Activated CD8-positive, alpha-beta memory T cell treated with anti-CD3 and anti-CD28 coated beads, Interleukin-2, amount 10 ng/mL, durations not matched to agents 7 days and 5 days (primary cell): ENCODE measurements at places on chromosomes 6 and 20. TPM values are rescaled to one million over a fixed set of nuclear protein-coding genes. Genes with fewer than 3 reads are reported as not detected.

DNA sequence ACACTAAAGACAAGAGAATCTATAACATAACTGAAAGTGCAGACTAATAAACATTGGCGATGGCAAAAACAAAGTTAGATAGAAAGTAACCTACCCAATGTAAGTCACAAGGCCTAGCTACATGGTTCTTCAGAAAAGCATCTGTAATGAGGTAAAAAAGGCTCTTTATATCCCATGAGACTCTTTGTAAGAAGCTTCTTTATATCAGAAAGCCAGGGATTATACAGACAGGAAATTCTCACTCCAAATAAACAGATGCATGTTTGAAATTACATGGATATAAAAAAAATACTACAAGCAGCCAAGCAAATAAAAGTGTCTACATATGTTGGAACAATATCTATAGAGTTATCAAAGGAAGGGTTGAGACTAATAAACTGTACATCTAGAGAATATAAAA, 284.9 kb upstream of the NRSN1 start:
- no peak for DNase-seq

E2F3 gene
- 31.1 TPM for total RNA-seq

DNA sequence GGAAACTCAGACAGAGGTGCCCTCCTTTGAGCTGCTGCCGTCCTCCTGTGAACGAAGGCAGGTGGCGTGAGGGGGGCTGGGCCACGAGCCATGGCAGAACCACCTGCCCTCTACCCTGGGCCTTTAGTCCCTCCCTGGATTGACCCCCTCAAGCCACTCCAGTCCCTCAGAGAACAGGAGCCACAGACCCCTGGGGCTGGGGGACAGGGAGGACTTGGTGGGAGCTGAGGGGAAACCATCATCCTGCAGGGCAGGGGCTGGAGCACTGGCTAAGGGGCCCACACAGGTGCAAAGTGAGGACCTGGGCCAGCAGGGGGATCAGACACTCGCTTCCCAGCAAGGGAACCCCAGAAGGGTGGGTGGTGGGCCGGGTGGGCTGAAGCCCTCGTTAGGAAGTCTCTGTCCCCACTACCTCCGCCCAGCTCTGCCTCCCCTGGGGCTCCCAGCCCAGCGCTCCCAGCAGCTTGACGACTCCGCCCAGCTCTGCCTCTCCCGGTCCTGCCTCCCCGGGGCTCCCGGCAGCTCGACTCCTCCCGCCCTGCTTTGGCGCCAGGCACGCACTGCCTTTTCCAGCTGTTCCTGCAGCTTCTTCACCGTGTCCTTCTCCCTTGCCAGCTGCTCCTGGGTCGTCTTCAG, 44.4 kb downstream of the DSTN start:
- peak; percentile 38 for DNase-seq

DNA sequence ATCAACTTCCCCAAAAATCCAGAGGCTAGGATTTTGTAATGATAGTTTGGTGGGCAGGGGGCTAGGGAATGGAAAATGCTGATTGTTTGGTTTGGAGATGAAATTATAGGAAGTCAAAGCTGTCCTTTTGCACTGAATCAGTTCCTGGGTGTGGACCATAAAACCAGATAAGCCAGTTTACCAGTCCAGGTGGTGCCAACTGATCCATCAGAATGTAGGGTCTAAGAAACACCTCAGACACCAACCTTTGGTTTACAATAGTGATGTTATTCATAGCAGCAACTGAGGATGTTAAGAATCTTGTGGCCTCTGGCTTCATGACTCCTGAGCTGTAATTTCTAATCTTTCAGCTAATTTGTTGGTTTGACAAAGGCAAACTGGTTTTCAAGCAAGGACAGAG, 496.6 kb upstream of the EPHA7 start:
- DNase-seq: no peak

- no peak for DNase-seq
Measured at GRCh38 chr6:16168858-16169257, 40.0 kb downstream of the MYLIP start.

DNA sequence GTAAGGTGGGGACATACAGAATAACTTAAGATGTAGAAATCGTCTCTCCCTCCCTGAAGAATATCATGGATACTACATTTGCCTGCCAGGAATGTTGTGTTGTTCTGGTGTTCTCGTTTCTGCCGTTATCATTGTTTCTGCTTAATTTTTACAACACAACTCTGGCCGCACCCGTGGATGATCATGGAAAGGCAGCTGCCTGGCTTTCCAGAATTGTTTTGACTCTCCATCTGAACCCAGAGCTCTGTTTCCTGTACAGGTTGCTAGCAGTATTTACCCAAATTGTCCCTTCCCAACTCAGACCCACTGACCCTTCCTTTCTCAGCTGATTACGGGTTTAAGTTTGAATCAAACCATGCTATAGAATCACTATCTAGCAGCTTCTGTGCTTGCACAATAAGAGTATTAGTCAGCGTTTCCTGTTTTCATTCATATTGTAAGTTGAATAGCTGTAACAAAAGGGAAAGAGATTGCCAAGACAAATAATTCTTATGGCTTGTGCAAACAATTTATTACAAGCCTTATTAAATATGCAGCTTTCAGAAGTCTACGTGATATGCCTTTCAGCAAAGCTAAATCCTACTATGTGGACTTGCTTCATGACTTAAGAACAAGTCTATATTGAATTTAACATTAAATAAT, 139.0 kb downstream of the MTHFD1L start:
- no peak for DNase-seq

DNA sequence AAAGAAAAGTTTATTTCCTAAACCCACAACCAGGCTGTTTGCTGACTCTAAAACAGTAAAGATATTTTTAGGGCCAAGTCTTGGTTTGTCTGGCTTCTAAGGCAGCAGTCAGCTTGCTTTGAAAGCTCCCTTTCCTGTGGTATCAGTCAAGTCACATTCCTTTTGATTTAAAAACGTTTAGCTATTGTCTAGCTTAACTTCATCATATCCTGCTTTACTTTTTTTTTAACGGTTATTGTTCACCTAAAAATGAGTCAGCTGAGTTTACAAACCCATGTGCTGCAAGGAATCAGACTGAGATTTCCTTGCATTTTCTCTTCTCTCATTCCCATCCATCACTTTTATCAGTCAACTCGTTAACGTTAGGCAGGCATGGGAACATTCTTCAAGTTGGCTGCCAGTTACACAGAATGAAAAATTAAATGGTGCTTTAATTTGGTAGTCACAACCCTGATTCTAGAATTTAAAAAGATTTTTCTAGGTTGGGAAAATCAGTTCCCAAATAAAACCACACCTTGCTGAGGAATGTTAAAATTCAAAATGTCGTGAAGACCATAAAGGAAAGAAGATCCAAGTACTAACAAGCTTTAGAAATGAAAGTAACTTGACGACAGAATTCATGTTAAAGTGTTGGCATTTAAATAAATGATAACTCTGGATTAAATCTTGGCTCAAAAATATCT, 45.9 kb downstream of the ELOVL5 start:
- DNase-seq: no peak

DNA sequence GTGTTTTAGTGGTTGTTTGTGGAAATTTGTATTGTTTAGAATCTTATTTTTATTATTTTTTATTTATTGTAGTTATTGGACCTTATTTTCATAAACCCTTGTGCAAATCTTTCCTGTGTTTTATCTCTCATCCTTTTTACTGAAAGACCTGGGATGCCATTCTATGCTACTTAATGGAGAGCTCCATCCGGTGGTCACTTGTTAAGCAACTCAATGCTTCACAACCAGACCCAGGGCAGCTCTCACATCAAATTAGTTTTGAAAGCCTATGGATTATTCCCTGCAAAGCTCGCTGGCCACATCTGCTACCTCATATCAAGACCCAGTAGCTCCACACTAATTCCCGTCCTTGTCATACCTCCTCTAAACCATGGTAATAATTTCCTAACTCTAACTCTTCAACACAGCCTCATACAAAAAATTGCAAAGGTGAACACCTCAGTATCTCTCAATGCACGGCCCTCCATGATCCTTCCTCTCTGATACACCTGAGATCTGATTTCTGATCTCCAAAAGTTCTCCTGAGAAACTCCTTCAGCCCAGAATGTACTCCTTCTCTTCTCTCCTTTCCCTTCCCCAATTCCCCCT, 296.6 kb upstream of the MANEA start:
- DNase-seq: no peak

GRCh38 chr6:42093582-42094329, 43.4 kb downstream of the TAF8 start:
- DNase-seq: no peak

DNA sequence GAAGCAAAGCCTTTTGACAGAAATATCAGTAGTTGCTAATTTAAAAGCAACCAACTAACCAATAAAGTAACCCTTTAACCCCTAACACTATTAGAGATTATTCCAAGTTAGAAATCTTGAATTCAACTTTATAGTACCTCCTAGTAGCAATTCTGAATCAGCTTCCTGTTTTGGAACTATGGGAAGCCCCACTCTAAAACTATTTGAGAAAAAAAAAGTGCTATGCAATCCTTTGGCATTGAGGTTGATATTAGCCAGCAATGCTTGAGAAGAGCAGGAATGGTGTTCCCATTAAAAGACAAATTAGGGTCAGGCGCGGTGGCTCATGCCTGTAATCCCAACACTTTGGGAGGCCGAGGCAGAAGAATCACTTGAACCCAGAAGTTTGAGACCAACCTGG, 306.2 kb upstream of the ZFP64 start:
- no peak for DNase-seq

OVOL2 gene
- not detected for total RNA-seq

MYB gene
- total RNA-seq: 47.0 TPM

- DNase-seq: no peak
Measured at GRCh38 chr20:4060064-4060795, 44.9 kb upstream of the RNF24 start.

BCKDHB gene
- total RNA-seq: 13.9 TPM

CYP21A2 gene
- 0.15 TPM for total RNA-seq

DNA sequence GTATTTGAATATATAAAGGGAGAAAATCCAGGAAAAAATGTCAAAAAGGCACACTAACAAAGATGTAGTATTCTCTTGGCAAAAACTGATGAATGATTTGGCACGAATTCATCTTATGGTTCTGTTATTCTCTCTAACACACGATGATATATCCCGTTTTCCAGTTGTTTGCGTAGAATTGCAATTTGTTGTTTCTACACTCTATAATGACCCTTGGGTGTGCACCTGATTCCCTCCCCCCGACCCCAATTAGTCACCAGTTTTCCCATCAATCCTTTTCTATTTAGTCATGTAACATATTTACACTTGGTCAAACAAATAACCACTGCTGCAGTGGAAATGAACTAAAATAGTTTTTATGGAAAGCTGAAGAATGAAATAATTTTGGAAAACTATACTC, 1.5 kb upstream of the ARID1B start:
- DNase-seq: no peak

- no peak for DNase-seq
Measured at GRCh38 chr6:6820641-6821238, 232.2 kb downstream of the LY86 start.

FOXS1 gene
- not detected for total RNA-seq

OXT gene
- total RNA-seq: not detected

DNA sequence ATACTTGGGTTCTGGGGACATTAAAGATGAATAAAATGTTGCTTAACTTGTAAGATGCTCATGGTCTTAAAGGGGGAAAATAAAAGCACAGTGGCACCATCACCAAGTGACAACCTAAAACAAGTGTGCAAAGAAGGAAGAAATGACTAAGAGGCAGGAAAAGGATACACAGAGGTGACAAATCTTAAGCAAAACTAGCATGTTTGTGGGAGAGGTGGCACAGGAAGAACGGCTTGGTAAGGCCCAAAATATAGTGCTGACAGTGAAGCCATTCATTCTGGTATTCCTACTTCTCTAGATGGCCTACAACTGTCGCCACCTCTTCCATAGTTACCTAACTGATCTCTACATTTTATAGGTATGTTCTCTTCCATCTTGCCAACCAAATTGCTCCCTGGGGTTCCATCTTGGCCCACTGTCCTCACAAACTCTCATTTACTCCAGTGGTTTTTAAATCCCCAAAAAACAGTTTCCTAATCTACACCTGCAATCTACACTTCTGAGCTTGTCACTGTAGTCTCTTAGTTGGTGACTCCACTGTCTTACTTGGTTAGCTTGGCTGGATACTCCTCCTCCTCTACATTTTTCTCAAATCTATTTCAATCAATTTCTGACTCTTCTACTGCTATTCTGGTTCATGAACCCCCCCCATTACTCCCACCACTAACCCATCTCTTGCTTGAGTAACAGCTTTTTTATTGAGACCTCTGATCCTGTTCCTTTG, 33.5 kb downstream of the FAM8A1 start:
- peak; percentile 72 for DNase-seq

DNA sequence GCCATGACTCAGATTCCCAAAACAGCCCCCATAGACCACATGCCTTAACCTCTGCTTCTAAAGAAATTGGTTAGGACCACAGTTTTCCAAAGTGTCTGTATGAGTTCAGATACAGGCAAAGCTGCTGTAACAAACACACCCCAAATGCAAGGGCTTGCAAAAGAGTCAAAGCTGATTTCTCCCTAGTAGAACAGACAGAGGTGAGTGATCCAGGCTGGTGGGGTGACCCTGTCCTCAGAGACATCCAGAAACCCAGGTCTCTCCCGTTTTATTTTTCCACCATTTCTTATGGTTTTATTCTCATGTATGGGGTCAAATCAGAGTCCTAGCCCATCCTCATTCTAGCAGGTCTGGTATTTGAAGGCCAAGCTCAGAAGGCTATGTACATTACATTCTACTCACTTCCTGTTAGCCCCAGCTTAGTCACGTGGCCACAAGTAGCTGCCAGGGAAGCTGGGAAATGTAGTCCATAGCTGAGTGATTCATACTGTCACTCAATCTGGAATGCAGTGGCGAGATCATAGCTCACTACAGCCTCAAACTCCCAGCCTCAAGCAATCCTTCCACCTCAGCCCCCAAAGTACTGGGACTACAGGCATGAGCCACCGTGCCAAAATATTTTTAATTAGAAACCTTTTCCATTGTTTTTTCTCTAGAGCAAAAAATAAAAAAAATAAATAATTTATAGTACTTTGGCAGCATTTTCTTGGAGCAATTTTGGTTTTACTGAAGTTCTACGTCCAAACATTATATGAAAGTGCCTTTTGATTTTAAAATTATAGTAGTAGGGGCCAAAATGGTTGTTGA, 175.2 kb downstream of the ZMYND8 start:
- peak; percentile 57 for DNase-seq

TGM2 gene
- total RNA-seq: 0.35 TPM

DNA sequence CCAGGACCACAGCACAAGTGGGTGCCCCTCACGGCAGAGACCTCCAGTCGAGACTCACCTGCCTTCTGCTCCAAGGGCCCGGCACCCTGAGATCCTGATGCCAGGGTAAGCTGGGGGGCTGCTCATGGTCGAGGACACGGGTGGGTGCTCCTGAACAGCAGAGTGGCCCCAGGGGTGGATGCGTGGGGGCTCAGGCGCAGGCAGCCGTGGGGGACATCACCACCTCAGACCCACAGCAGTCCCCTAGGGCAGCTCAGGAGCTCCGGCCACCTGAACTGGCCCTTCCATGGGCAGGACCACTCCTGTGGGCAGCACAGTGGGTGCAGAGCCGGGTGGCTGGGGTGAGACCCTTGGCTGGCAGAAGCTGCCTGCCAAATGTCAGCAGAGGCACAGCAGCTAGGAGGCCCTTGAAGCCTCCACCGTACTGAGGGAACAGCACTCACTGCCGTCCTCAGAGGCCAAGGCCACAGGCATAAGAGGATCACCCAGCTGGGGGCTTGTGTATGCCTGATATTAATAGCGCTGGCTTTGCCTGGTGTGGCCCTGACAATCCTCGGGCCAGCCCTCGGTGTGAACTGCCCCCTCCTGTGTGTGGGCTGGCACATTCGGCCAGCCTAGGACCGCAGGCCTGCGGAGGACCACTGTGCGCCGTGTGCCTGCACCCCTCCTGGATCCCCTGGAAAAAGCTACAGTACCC, 5.4 kb downstream of the UCKL1 start:
- no peak for DNase-seq

GLP1R gene
- total RNA-seq: not detected

GRCh38 chr6:20134613-20135012, 77.7 kb downstream of the MBOAT1 start:
- DNase-seq: no peak
